ENCODE measurements at places on chromosomes 7 and 10. TPM values are rescaled to one million over a fixed set of nuclear protein-coding genes. Genes with fewer than 3 reads are reported as not detected.

AOAH gene
- polyA plus RNA-seq, result 6.0 TPM

EXOC4 gene
- polyA plus RNA-seq, result 52.5 TPM

ANXA8 gene
- polyA plus RNA-seq, result 2.4 TPM

CXCL12 gene
- polyA plus RNA-seq, result 281 TPM

NPFFR1 gene
- polyA plus RNA-seq, result 0.80 TPM

SEM1 gene
- polyA plus RNA-seq, result 183 TPM

GHRHR gene
- polyA plus RNA-seq, result 0.51 TPM

GCK gene
- 2.5 TPM for polyA plus RNA-seq

TRIL gene
- 47.9 TPM for polyA plus RNA-seq

ZCCHC24 gene
- 38.8 TPM for polyA plus RNA-seq

INSYN2A gene
- polyA plus RNA-seq, result 2.5 TPM

CYP26A1 gene
- not detected for polyA plus RNA-seq

RADIL gene
- 9.4 TPM for polyA plus RNA-seq

SPDYE8 gene
- polyA plus RNA-seq, result 1.2 TPM

SLC35B4 gene
- polyA plus RNA-seq, result 21.1 TPM

MRC1 gene
- polyA plus RNA-seq, result 27.1 TPM

GBX1 gene
- polyA plus RNA-seq, result not detected

GFRA1 gene
- 2.7 TPM for polyA plus RNA-seq

STEAP4 gene
- 6.9 TPM for polyA plus RNA-seq

RNF148 gene
- 0.40 TPM for polyA plus RNA-seq

ACSL5 gene
- 12.2 TPM for polyA plus RNA-seq

SUFU gene
- polyA plus RNA-seq, result 30.7 TPM

PRLHR gene
- 0.03 TPM for polyA plus RNA-seq

OPN1SW gene
- 1.4 TPM for polyA plus RNA-seq

INMT gene
- 20.4 TPM for polyA plus RNA-seq

CAV2 gene
- polyA plus RNA-seq, result 92.6 TPM

ADAMTS14 gene
- polyA plus RNA-seq, result 10.0 TPM

LDB3 gene
- 1.4 TPM for polyA plus RNA-seq

SH2B2 gene
- polyA plus RNA-seq, result 3.1 TPM

PTPRZ1 gene
- 43.1 TPM for polyA plus RNA-seq

UBTD1 gene
- 19.4 TPM for polyA plus RNA-seq

All from left lung (tissue), 14 donors.